ENCODE measurements at places on chromosomes 12 and 14. TPM values are rescaled to one million over a fixed set of nuclear protein-coding genes. Genes with fewer than 3 reads are reported as not detected.

The NT5DC3 gene
- total RNA-seq, result 6.8 TPM

The FCF1 gene
- total RNA-seq, result 48.7 TPM

The CCDC198 gene
- 2.9 TPM for total RNA-seq

The WASHC3 gene
- total RNA-seq, result 31.3 TPM

The RPGRIP1 gene
- total RNA-seq, result 0.23 TPM

The CLEC9A gene
- total RNA-seq, result not detected

The APOF gene
- not detected for total RNA-seq

The KRT85 gene
- total RNA-seq, result not detected

The GPR84 gene
- not detected for total RNA-seq

The CD4 gene
- total RNA-seq, result not detected

The FAM186B gene
- total RNA-seq, result 0.15 TPM

The ANG gene
- 10.6 TPM for total RNA-seq

The MSI1 gene
- 1.1 TPM for total RNA-seq

The IL23A gene
- 1.0 TPM for total RNA-seq

The EML1 gene
- total RNA-seq, result 38.0 TPM

The CCDC197 gene
- total RNA-seq, result not detected

Data from A549 treated with CORT108297 at 1 μM for 4 hours (cell line).